Bronchial epithelial cell (primary cell): ENCODE measurements at places on chromosomes 13 and 19. TPM values are rescaled to one million over a fixed set of nuclear protein-coding genes. Genes with fewer than 3 reads are reported as not detected.

DNA sequence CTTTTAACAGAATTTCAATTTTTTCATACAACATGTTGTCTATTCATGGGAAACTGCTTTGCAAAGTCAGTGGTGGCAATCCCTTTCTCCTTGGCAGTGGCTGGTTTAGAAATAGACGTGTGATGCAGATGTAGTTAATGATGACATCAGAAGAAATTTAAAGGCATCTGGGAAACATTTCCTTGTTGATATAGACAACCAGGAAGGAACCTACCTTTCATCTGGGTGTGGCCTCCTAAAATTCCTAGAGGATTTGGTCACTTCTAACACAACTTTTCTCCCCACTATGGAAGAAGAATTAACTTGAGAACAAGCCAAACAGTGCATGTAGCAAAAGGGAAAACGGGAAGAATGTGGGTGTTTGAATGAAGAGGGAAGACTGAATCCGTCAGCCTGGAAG lies 102.8 kb downstream of the EFNB2 start:
- peak; percentile 70 for DNase-seq

LGALS14 gene
- not detected in 2 replicates for total RNA-seq

- DNase-seq: no peak
These were observed 39.2 kb downstream of the TBC1D4 start for GRCh38 chr13:75442736-75443234.

DNA sequence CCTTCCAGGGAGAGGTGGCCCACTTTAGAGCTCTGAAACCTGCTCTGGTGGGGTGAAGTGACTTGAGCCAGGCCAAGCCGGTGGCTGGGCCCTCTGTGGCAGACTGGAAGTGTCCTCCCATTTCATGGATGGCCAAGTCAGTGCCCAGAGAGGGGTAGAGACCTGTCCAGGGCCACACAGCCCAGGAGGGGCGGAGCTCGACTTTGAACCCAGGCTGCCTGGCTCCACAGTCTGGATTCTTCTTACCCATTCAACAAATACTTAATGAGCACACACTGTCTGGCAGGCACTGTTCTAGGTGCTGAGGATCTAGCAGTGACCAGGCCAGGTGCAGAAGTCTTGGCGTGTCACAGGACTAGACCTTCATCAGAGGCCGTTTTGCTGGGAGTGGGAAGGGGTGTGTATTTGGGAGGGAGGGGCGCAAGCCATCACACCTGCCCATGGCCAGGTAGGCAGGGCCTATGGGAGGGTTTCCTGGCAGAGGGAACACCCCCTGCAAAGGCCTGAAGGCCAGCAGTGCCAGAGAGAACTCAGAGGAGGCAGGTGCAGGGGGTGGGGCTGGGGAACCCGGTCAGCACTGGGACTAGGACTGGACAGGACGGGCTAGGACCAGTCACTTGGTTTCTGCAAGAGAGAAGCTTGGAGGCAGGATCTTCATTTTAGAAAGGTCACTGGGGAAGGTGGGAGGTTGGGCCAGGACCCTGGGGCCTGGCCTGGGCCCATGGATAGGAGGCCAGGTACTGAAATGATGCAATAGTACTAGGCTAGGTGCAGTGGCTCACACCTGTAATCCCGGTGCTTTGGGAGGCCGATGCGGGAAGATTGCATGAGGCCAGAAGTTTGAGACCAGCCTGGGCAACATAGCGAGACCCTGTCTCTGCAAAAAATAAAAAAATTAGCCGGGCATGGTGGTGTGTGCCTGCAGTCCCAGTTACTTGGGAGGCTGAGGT lies 31.8 kb downstream of the DNM2 start:
- DNase-seq: no peak

GRCh38 chr13:42378383-42378780 lies 106.4 kb downstream of the AKAP11 start:
- no peak for DNase-seq

DNA sequence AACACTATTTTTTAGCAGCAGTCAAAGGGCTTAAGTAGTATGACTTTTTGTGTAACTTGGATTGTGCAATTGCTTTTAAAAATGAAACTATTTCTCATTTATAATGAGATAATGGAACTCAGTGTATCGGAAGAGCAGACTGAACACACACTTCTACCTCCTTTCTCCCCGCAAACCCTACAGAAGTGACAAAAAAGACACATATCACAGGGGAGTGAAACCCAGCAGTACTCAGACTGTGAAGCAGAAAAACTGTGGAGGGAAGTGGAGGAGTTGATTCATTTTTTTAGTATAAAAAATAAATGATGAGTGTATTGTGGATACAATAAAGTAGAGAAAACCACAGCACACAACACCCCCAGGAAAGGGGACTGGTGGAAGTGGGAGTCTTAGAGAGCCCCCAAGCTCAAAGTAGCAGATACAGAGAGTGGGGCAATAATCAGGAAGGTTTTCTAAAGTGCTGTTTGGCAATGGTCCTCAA lies 9.7 kb downstream of the LPAR6 start:
- DNase-seq: no peak

DNA sequence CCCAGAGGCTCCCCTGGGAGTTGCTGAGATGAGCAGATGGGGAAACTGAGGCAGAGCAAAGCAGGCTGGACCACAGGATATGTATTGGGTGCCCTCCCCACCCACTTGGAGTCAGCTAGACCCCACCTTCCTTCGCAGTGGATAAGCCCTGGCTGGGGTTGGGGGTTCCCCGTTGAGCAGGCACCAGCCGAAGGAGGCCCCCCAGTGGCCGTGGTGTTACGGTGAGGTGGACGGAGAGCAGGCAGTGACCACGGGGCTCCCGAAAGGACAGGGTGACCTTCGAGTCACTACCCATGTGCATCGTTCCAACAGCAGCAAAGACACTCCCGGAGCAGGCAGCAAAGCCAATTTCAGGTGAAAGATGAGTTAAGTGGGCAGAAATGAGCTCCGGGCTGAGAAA lies 62.4 kb upstream of the ADGRE5 start:
- no peak for DNase-seq

DNA sequence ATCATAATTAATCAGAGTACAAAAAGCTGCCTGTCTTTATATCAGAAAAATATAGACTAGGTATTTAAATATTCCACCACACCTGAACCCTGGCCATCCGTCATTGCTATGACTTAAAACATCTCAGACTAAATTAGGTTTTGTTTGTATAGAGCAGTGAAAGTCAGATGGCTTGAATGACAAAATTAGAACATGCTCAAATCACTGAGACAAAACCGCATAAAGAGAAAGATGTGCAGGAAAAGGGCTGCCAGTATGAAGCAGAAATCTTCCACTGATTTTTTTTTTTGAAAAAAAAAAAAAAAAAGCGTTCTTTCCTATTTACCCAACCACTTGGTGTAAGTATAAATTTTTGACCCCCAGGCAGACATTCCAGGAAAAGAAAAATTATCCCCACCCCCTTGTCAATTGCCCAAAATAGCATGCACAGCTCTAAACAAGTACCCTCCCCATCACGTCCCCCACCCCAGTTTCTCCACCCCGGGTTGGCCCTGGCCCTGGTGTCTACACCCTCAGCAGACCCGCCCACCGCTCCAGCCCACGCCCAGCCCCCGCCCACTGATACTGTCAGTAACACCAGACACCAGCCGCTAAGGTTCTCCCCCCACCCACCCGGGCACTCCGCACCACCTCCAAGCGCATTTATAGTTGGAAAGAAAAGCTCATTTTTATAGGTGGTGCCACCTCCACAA lies 118.6 kb downstream of the URI1 start:
- no peak for DNase-seq

DNA sequence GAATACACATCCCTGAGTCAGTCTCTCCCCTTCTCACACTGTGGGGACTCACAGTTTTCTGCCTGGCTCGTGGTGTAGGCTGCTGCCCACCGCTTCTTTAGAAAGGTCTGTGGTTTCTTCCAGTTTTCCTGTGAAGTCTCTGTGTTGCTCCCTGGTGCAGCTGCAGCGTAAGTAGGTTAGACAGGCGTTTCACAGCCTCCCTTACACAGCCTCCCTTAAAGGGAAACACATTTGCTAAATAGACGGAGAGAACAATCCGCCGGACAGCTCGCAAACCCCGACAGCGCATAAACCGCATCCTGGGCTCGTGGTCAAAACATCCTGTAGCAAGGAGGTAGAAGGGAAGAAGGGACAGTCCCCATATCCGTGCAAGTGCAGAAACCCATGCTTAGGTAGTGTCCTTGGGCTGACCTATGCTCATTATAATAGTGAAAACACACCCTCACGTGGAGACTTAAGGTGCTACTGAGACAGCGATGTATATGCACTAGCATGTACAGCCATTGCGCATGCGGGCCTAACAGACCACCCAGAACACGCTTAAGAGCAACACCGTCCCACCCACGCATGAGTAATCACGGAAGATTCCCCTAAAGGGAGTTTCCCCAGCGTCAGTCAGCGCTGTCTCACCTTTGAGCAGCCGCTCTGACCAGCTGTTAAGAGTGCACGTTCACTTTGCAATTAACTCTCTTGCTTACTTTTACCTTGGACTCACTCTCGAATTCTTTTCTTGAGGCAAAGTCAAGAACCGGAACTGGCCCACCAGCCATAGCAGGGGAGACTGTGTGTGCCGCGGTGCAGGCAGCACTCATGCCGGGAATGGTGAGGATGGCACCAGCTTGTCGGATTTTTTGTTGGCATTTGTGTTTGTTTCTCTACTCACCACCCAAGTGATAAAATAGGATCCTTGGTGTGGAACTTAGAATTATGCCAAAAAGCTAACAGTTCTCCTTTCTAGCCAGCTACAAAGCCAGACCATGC lies 16.6 kb downstream of the SIGLEC8 start:
- DNase-seq: no peak

LMTK3 gene
- 1.3 and 1.8 TPM in 2 replicates for total RNA-seq

DNA sequence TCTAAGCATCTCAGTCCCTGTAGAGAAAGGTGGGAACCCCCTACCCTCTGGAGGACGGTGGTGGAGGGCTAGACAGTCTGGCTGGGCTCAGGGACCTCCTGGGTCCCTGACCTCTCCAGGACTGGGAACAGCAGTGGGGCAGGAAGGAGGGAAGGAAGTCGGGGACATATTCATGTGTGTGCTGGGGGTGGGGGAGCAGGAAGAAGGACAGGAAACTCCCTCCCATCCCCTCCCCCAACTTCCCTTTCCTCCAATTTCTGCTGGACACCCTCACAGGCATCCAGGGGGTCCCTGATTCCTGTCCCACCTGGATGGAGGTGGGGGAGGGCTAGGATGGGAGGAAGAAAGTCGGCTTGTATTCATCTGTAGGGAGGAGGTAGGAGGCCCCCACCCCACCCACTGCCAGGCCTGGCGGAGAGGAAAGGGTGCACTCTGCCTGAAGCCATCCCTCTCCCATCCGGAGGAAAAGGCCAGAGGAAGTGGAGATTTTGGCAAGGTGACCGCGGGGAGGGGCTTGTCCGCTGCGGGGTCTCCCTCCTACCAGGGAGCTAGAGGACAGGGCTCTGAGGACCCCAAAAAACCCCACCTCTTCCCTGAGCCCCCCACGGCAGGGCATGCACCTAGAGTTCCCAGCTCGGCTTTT lies 2.3 kb downstream of the NOVA2 start:
- DNase-seq: no peak

GRCh38 chr19:39390451-39390750 lies 505 bp downstream of the PAF1 start:
- peak; percentile 72 for DNase-seq

GRCh38 chr13:113832631-113833030 lies 31.2 kb downstream of the GAS6 start:
- no peak for DNase-seq

DNA sequence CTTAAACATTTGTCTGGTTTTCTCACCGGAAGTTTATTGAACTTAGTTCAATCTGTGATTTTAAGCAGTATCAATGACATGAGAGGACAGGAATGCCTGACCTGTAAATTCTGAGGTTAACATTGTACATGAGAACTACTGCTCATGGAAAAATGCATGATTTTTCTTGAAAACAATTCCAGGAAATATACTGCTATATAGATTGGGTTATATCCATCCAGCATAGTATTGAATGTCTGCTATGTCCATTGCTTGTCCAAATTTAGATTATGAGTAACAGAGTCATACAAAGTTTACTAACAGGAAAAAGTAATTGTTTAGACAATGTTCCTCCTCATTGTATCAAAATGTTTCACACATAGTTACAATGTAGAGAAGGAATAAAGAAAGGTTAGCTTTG lies 606.8 kb downstream of the DACH1 start:
- DNase-seq: no peak

NCR1 gene
- total RNA-seq: not detected in 2 replicates
